ENCODE measurements at places on chromosomes 12 and 14. TPM values are rescaled to one million over a fixed set of nuclear protein-coding genes. Genes with fewer than 3 reads are reported as not detected.

The CLEC2A gene
- total RNA-seq, result not detected

The NRXN3 gene
- 1.8 TPM for total RNA-seq

The DIO2 gene
- total RNA-seq, result 1.4 TPM

The DYRK2 gene
- 21.3 TPM for total RNA-seq

Measured in epithelial cell of alveolus of lung (primary cell).